ENCODE measurements at places on chromosomes 5 and 9. TPM values are rescaled to one million over a fixed set of nuclear protein-coding genes. Genes with fewer than 3 reads are reported as not detected.
A peak's percentile ranks its signal among the peaks of the same experiment; 100 is the strongest.

DNA sequence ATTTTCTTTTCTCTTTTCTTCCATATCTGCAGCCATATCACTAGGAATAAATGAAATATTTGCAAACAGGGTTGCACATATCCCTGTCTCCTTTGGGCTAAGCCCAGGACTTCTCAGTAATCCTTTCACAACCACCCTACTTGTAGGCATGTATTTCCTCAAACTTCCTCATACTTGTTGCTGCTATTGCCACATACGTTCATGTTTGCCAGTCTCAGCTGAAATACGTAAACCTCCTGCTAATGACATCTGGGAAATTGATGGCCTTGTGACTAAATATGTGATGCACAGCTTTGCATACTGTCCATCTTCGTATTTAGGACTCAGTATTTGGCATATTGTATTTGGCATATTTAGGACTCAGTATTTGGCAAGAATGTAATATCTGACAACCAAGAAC lies 224.6 kb downstream of the PLK2 start:
- H3K27me3 ChIP-seq: no peaks in the 10 kb centered on the region
- no peak overlapping the region for H3K4me3 ChIP-seq
- no peak for DNase-seq
- H3K27ac ChIP-seq: no peak overlapping the region

DNA sequence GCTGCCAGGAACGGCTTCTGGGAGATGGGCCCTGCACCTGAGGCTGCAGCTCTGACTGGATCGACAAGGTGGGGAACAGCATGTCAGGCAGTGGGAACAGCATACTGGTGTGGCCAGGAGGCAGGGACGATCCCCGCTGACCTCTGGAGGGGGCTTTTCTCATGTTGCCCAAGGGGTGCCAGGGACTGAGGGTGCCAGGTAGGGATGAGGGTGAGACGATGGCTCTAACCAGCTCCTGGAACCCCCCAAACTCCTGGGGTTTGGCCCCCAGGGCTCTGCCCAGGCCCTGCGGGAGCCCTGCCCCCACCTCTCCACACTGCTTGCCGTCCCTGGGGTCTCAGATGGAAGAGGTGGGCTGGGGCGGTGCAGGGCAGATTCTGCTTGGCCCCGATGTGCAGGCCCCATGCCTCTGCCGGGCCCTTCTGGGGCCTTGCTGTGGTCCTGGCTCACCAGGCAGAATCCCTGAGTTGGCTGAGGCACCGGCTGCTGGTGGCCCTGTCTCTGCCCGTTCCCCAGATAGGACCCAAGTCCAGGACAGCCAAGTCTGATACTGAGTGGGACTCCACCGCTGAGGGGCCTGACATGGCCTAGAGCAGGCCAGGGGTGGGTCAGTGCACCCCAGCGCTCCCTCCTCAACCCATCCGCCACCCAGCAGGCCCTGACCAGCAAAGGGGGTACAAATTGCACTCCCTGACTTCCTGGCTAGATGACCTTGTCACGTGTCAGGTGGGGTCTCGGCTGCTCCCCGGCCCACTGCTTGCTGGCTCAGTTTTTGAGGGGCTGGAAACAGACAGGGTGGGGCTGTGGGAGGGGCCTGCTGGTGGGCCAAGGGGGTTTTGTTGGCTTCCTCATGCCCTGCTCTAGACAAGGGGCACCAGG lies 28.4 kb upstream of the RNF130 start:
- H3K27me3 ChIP-seq: no peaks in the 10 kb centered on the region
- no peaks in the 10 kb centered on the region for H3K36me3 ChIP-seq
- no peak overlapping the region for H3K4me3 ChIP-seq
- H3K27ac ChIP-seq: no peak overlapping the region
- DNase-seq: no peak
- peaks cover 4% of the 10 kb centered on the region for H3K4me1 ChIP-seq

GRCh38 chr5:100889165-100889743 lies 13.8 kb downstream of the ST8SIA4 start:
- H3K4me3 ChIP-seq: no peak overlapping the region
- H3K27ac ChIP-seq: no peak overlapping the region
- no peak for DNase-seq

DNA sequence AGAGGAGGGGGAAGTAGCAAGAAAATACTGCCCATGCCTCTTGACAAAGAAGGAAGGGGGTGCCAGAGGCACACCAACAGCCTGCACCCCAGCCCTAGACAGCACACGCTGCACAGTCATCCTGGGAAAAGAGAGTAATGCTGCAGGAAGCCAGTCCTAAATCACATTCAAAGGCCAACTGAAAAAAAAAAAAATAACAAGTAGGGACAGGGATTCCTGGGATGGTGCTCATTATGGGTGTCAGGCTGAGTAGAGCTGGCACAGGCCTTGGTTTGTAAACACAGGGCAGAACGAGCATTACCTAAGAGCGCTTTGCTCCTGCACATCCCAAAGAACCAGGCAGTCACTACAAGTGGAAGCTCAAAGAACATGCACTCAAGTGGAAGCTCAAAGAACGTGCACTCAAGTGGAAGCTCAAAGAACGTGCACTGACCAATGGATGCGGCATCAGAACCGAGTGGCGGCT lies 7.8 kb downstream of the RAPGEF1 start:
- H3K27me3 ChIP-seq: no peaks in the 10 kb centered on the region
- no peak overlapping the region for H3K4me3 ChIP-seq
- peaks cover 6% of the 10 kb centered on the region for H3K36me3 ChIP-seq

GRCh38 chr5:82396871-82397514 lies 118.8 kb upstream of the RPS23 start:
- H3K4me3 ChIP-seq: no peak overlapping the region
- no peaks in the 10 kb centered on the region for H3K27me3 ChIP-seq
- H3K27ac ChIP-seq: no peak overlapping the region
- DNase-seq: peak; percentile 78
- peaks cover 14% of the 10 kb centered on the region for H3K4me1 ChIP-seq

Gene SPRY4
- polyA plus RNA-seq: 14.9 TPM

DNA sequence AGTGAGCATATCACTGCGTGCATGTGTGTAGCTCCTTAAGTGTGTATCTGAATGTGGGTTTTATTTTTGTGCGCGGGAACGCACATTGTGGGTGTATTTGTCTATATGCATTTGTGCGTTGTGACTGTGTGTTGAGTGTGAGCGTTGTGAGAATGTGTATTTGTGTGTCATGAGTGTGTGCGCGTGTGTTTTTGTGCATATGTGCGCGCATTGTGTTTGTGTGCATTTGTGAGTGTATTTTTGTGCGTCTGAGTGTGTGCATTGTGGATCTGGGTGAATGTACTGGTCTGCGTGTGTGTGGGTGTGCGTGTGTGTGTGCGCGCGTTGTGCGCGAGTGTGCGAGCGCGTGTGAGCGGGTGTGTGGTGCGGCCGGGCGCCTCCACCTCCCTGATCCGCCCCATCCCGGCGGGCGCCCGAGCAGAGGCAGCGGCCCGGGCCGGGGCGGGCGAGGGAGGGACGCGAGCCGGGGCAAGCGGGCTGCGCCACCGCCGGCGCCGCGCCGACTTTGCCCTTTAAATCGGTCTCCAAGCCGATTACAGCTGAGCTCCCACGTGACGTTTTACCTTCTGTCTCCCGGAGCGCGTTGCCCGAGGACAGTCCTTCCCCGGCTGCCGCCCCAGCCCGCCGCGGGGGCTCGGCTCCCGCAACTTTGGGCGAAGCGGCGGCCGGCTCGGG lies at the start of gene RASGRF2:
Gene RASGRF2, plus strand, starts transcription at position 596 of the 675 bp plus-strand sequence. CDS start 376 bp downstream, outside the sequence.
- H3K36me3 ChIP-seq: no peaks in the 10 kb centered on the region
- H3K4me1 ChIP-seq: no peaks in the 10 kb centered on the region
- peaks cover 20% of the 10 kb centered on the region for H3K27me3 ChIP-seq
- H3K27ac ChIP-seq: no peak within 1 kb of the TSS
- DNase-seq: no peak
- no peak within 1 kb of the TSS for H3K4me3 ChIP-seq

DNA sequence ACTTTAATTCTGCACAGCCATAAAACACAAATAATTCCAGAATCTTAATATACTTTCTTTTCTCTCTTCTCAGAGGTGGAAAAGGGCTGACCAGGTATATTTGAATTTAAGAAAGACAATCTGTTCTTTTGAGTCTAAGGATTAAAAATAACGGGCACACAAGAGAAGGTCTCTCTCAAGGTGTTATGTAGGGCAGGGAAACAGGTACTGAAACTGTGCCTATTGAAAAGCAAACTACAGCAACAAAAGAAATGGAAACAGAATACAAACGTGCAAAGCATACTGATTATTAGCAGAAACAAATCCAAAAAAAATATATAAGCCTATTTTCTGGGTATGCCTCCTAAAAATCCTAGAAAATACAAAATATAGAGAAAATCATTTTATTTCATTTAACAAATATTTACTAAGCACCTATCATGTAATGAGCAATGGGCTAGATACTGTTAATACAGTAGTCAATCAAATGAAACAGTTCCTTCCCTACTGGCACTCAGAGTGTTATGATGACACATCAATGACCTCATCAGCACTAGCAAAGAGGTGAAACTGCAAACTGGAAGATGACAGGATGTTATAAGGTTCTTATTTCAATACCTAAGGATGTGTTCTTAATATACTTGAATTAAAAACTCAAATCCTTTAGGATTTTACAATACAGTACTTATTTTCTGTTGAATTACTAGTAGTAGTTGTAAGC lies 87.7 kb downstream of the AUH start:
- H3K4me1 ChIP-seq: no peaks in the 10 kb centered on the region
- no peaks in the 10 kb centered on the region for H3K36me3 ChIP-seq
- no peaks in the 10 kb centered on the region for H3K27me3 ChIP-seq
- H3K4me3 ChIP-seq: no peak overlapping the region

DNA sequence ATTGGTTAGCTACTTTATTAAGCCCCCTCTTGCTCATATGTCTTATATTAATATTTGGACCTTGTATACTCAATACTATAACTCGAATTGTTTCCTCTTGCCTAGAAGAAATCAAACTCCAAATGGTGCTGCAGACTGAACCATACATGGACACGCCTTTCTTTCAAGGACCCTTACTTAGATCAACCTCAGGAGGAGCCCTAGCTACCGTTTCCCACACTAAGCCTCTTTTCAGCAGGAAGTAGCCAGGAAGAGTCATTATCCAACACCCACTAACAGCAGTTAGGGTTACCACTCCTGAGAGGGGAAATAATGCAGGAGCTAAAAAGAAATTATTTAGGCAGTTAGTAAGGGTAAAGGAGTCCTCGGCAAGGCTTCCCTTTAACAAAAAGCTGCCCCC lies 243.8 kb upstream of the PUM3 start:
- no peak overlapping the region for H3K27ac ChIP-seq
- no peaks in the 10 kb centered on the region for H3K27me3 ChIP-seq
- no peak for DNase-seq
- H3K36me3 ChIP-seq: no peaks in the 10 kb centered on the region
- H3K4me3 ChIP-seq: no peak overlapping the region

Gene NSG2
- polyA plus RNA-seq: not detected

GRCh38 chr5:88954511-88954910 lies 71.5 kb upstream of the MEF2C start:
- H3K4me3 ChIP-seq: no peak overlapping the region
- H3K27ac ChIP-seq: no peak overlapping the region
- no peaks in the 10 kb centered on the region for H3K36me3 ChIP-seq
- no peaks in the 10 kb centered on the region for H3K27me3 ChIP-seq

Gene RGS14
- 101 TPM for polyA plus RNA-seq

DNA sequence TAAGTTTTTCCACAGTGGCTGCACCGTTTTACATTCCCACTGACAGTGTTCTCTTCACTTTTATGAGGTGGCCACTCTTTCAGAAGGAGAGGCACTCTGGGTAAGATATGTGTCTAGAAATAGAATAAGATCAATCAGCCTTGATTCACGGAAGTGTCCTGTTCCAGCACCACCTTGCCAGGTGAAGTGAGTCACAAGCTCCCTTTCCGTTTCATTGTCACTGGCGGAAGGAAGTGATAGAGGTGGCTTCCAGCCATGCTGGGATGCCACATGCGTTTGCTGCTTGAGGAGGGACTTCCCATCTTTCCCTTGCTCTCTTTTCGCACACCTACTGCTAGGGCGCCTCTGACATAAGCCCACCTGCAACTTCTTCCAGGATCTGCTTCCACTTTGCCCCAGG lies 217.1 kb downstream of the PIK3R1 start:
- peaks cover 71% of the 10 kb centered on the region for H3K4me1 ChIP-seq
- DNase-seq: no peak
- H3K27ac ChIP-seq: no peak overlapping the region
- no peaks in the 10 kb centered on the region for H3K36me3 ChIP-seq
- H3K4me3 ChIP-seq: no peak overlapping the region

DNA sequence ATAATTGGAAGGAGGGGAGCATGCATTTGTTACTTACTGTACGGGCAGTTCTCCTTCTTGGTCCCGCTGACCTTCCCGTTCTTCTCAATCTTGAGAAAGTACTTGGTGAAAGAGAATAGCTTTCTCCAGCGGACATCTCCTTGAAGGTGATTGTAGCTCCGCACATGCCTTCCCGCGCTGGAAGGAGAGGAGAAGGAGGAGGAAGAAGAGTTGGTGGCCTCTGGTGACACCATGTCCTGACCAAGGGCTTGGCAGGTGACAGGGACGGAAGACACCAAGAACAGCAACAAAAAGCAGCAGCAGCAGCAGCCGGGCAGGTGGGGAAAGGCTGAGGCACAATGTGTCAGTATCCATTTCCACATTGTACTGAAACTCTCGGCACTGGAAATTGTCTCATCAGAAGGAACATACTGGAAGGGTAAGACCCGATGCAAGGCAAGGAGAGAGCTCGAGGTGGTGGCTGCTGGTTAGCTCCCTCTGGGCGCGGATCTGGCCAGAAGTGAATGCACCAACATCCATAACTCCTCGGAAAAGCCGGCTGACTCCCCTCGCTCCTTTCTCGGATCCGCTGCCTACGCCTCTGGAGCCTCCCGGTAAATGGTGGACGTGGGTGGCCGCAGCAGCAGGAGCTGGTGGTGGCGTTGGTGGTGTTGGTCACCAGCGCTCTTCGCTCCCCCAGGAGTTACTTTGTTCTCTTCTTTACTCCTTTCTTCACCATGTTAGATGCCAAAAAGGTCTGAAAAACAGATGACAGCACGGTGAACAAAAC lies 715 bp downstream of the FGF10 start:
- no peak overlapping the region for H3K27ac ChIP-seq
- H3K36me3 ChIP-seq: no peaks in the 10 kb centered on the region
- no peak for DNase-seq
- H3K4me3 ChIP-seq: no peak overlapping the region
- H3K27me3 ChIP-seq: no peaks in the 10 kb centered on the region

GRCh38 chr9:3331801-3332200 lies 194.0 kb downstream of the RFX3 start:
- peak; percentile 8 for DNase-seq
- no peaks in the 10 kb centered on the region for H3K36me3 ChIP-seq
- no peak overlapping the region for H3K27ac ChIP-seq
- H3K4me3 ChIP-seq: no peak overlapping the region
- no peaks in the 10 kb centered on the region for H3K4me1 ChIP-seq
- no peaks in the 10 kb centered on the region for H3K27me3 ChIP-seq

Gene GRM6
- not detected for polyA plus RNA-seq

GRCh38 chr5:180127682-180128670 lies 56.4 kb upstream of the RNF130 start:
- no peaks in the 10 kb centered on the region for H3K36me3 ChIP-seq
- peaks cover 28% of the 10 kb centered on the region for H3K4me1 ChIP-seq
- no peak overlapping the region for H3K27ac ChIP-seq

DNA sequence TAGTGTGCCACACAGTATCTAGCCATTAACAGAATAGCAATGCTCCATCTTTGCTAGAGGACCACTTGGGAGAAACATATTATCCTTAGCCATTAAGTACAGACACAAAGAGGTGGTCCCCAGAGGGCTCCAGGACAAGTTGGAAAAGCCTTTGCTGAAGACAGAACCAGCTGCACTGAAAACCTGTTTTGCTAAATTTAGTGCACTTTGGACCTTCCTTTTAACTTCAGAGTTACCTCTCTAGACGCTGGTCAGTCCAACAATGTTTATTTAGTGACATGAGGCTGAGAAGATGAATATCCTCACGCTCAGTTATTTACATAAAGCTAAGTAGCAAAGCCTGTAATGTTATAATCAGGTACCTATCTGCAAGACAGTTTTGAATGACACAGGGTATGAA lies 265.0 kb upstream of the ZNF608 start:
- DNase-seq: no peak
- no peaks in the 10 kb centered on the region for H3K36me3 ChIP-seq
- H3K27me3 ChIP-seq: no peaks in the 10 kb centered on the region
- no peak overlapping the region for H3K27ac ChIP-seq
- no peaks in the 10 kb centered on the region for H3K4me1 ChIP-seq

Data from K562 (cell line).